Stimulated activated CD4-positive, alpha-beta T cell treated with anti-CD3 and anti-CD28 coated beads, Interleukin-15, amount 100 ng/mL, for 24 hours (primary cell): ENCODE measurements at places on chromosomes 16 and 17.

DNA sequence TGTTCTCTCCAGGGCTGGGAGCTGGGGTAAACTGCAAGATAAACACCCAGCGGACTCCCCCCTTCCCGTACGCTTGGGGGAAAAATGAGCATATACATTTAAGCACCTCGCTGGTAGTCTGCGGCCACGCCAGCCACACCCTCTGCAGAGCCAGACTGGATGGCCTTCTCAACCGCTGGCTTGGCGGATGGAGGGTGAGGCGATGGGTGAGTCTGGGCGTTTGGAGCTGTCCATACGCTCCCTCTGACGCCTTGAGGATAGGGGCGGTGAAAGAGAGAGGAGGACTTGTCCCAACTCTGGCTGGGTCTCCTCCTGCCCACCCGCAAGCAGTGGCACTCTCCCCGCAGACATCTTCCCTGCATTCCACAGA lies 1.0 kb downstream of the ITGA3 start:
- no peak for DNase-seq

- DNase-seq: peak; percentile 29
These were observed 4.3 kb upstream of the MYL4 start for GRCh38 chr17:47204722-47205418.

DNA sequence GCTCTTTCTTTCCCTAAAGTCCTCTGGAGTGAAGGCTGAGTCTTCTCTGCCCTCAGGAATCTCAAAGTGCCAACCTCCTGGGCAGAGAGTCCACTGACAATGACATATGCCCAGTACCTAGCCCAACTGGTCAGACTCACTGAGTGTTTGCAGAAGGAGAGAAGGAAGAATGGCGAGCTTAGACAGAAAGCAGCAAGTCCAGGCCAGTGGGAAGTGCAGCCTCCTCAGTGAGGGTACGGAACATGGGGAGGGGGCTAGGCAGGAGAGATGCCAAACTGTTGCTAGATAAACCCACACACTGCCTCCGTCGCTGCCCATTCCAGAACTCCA lies 678 bp downstream of the EXOC7 start:
- no peak for DNase-seq

DNA sequence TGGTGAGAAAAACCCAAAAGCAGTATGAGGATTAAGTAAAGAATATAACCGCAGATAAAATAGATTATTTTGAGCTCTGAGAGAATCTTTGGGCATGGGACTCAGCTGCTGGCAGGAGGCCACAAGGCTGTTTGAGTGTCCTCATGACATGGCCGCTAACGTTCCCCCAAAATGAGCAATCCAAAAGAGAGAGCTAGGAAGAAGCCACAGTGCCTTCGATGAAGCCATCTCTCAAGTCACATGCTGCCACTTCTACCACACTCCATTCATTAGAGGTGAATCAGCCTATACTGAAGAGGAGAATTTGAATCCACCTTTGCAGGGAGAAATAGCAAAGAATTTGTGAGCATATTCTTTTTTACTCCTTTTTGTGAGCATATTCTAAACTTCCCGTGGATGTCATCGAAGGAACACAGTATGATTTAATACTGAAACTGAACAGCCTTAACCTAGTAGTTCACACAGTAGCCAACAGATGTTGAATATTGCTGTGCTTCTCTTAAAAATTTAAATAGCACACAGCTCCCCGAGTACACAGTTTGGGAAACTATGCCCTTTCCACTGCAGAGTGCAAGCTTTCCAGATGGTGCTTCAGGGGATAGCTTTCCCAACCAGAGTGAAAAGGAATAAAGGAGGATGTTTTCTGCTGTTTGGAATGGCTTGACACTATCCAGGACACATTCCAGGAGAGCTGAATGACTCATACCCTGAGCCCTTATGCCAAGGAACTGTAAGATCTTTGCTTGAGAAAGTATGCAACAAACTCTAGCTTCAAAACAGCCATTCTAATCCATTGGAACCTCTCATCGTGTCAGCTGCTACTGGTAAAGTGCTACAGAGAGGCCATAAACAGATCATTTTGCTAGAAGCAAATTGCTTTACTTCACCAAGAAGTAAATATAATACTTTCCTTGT lies 33.9 kb downstream of the ANKFY1 start:
- DNase-seq: no peak

- DNase-seq: no peak
These were observed 10.1 kb upstream of the CNP start for GRCh38 chr17:41956522-41956921.
